ENCODE measurements at places on chromosomes 6 and 20.

GRCh38 chr6:165890404-165890735, 227.3 kb upstream of the PDE10A start:
- DNase-seq, result no peak

- no peak for DNase-seq
Observed at GRCh38 chr6:156953479-156954146, 176.4 kb downstream of the ARID1B start.

- DNase-seq, result no peak
Observed at GRCh38 chr6:90039911-90040310, 145.6 kb downstream of the GJA10 start.

GRCh38 chr20:41072190-41072863, 43.7 kb downstream of the TOP1 start:
- no peak for DNase-seq

DNA sequence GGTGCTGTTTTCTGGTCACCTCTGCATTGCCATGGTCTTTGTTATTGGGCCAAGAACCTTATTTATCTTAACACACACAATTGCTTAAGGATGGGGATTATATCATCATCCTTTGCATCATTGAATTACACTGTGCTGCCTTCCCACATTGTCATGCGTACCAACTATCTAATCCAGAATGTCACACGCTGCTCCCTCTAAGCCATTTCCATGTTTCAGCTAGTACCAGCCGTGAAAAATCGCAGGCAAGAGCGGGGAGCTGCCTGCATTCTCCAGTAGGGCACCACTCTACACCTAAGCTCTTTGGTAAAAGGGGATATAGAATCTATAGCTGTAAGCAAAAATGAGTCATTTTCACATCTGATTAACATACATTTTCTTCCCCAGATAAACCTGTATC, 277.0 kb downstream of the PRL start:
- no peak for DNase-seq

GRCh38 chr6:38179794-38180430, 360.4 kb downstream of the ZFAND3 start:
- no peak for DNase-seq

DNA sequence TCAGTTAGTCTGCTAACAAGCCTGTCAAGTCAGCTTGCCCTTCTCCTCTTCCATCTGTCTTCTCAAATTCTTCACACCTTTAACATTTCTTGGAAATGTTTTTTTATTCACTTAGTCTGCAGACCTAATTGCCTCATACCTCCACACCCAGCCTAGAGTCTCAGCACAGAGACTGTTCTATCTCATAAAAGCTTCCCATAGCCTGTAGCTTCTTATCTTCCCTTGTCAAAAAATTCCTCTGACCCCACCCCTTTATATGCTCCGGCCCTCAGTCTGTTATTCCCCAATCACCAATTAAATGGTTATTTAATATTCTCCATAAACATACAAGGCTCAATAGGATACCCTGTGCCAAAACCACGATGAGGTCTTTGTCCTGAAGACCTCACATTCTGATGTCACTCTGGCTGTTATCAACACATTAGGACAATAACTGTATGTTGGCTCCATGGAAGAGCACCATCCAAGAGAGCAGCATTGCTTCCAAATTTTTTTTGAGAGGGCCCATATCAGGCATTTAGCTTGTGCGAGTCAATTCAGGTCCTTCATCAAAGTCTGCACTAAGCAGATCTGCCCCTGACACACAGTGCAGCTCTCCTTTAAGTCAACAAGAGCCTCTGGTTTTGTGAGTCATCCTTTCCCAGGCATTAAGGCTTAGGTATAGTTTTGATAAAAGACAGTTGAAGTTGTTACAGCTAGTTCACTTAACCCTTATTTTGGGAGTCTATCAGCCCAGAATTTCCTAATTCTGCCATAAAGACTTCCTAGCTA, 83.2 kb upstream of the TBX18 start:
- no peak for DNase-seq

GRCh38 chr6:157667211-157668008, 155.6 kb upstream of the SNX9 start:
- DNase-seq, result no peak

DNA sequence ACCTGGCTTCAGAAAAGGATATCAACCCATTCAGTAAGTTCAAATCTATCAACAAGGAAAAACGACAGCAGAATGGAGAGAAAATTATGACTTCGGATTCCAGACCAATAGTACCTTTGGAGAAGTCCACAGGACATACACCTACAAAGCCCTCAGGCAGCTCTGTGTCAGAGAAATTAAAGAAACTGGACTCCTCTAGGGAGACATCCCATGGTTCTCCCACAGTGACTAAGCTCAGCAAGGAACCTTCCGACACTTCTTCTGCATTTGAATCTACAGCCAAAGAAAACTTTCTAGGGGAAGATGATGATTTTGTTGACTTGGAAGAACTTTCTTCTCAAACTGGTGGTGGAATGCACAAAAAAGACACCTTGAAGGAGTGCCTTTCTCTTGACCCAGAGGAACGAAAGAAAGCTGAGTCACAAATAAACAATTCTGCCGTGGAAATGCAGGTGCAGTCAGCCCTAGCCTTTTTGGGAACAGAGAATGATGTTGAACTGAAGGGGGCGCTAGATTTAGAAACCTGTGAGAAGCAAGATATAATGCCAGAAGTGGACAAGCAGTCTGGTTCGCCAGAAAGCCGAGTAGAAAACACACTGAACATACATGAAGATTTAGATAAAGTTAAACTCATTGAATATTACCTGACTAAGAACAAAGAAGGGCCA, 67.4 kb upstream of the HINT3 start:
- DNase-seq, result no peak

- DNase-seq, result no peak
Observed at GRCh38 chr6:87697581-87698546, 4.2 kb downstream of the AKIRIN2 start.

- no peak for DNase-seq
Observed at GRCh38 chr6:25685896-25686295, 33.9 kb downstream of the SCGN start.

GRCh38 chr20:46799781-46800408, 90.4 kb downstream of the SLC2A10 start:
- DNase-seq, result no peak

DNA sequence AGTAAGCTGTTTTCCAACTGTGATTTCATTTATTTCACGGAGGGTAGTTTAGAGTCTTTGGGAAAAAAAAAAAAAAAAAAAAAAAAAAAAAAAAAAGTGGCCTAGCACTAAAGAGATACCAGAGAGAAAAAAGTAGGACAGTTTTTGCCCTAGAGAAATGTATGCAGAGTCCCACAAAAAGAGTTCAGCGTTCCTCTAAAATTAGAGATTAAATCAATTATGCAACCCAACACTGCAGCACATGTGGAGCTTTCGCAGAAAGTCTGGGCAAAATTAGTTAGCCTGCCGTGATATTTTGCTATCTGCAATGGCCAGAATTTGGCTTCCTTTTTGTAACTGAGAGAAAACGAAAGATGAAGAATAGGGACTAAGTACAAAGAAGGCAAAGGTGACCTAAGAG, 309.8 kb downstream of the PKHD1 start:
- no peak for DNase-seq

- no peak for DNase-seq
Observed at GRCh38 chr6:63584125-63584514, 11.8 kb downstream of the LOC128125822 start.

GRCh38 chr20:8912096-8912495, 156.8 kb upstream of the PLCB4 start:
- DNase-seq, result no peak

- no peak for DNase-seq
Observed at GRCh38 chr6:87670707-87671106, 31.3 kb downstream of the AKIRIN2 start.

GRCh38 chr6:30942338-30943060, 1.7 kb downstream of the MUCL3 start:
- DNase-seq, result no peak

DNA sequence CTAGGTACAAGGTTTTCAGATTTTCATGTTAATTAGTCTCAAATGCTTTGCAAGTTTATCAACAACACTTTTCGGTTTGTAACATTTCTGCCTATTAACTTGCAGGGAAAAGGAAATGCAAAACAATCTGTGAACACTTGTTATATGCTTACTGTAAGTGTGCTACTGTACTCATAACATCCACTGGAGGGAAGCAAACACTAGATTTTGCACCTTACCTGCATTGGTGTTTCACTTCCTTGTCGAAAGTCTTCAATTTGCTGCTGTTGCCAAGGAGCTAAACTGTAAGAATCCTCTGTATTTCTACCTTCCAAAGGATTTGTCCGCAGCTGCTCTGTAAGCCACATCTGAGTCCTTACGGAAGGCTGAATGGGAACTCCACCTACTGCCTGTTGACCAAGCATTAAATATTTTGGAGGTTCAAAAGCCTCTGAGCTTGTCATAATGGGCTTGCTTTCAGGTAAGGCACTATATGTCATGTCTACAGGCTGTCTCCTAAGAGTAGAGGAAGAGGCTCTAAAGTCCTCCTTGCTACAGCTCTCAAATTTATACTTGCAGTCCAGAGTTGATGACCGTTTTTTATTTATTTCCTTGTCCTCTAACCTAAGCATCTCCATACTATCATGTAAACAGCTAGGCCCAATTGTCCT, 17.3 kb downstream of the PLN start:
- DNase-seq, result no peak

DNA sequence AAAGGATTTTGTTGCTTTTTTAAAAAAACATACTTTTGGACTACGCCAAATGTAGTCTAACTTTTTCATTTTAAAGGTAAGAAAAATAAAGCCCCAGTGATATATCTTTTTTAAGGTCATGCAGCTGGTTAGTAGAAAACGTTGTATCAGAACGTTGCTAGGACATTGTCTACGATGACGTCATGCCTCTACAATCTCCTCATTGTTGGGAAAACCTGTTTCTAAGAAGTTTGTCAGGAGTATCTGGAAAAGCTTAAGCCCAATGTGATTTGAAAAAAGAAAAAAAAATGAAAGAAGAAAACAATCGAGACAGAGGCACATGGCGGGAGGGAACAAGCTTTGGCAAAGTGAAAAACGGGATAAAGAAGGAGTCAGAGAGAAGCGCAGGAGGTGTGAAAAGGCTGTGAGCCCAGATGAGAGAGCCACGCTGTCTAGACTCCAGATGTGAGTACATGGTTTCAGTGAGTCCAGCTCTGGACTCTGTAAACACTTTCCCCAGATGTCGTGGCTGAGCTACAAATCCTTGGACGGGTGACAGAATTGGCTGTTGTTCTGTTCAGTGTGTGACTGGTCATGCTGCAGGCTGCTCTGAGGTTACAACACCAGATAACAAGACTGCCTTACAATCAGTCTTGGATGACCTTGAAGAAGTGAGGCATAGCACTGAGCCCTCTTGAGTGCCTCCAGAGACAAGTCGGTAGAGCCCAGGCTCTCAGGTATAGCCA, 656.7 kb upstream of the ID4 start:
- no peak for DNase-seq

GRCh38 chr6:624979-625378, 31.9 kb downstream of the HUS1B start:
- no peak for DNase-seq

DNA sequence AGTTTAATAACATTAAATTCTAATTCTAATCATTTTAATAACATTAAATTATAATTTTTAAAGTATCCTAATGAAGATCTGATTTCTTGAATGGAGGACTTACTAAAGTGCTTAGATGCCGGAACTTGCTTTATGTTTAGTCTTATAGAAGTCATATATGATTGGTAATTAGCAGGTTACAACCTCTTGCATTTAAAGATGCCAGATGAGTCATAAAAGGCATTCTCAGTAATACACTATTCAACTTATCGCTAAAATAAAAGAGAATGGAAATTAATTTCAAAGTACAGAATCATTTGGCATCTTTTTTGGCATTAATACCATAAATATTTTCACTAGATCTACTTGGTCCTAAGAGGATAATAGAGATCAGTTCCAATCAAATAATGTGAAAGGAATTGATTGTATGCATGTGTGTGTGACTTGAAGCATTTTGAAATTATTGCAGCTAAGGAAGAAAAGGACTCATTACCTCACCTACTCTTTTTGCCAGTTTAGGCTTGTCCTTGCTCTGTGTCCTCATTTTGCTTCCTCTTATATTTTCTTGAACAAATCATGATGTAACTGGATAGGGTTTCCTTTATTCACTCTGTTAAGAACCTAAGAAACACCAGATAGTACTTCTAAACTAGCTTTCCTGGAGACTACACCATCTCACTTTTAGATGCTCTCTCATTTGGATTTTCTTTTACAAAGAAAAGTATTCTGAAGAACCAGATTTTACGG, 2.7 kb downstream of the COL21A1 start:
- no peak for DNase-seq

DNA sequence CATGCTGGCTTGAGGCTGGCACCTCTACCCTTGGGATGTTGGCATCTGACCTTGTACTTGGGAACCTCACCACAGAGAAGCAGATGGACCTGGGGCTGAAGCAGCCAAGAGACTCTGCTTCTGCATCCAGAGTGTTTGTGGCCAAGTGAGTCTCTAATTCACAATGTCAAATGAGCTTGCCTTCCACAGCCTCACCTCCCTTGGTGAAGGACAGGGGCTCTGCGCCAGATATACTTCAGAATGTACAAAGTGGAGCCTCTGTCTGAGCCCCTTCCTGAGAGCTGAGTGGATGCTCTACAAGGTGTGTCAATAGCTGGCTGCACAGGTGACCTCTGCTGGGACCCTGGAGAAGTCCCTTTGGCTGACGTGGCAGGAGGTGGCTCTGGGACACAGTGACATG, 508.9 kb downstream of the CDH26 start:
- DNase-seq, result no peak

DNA sequence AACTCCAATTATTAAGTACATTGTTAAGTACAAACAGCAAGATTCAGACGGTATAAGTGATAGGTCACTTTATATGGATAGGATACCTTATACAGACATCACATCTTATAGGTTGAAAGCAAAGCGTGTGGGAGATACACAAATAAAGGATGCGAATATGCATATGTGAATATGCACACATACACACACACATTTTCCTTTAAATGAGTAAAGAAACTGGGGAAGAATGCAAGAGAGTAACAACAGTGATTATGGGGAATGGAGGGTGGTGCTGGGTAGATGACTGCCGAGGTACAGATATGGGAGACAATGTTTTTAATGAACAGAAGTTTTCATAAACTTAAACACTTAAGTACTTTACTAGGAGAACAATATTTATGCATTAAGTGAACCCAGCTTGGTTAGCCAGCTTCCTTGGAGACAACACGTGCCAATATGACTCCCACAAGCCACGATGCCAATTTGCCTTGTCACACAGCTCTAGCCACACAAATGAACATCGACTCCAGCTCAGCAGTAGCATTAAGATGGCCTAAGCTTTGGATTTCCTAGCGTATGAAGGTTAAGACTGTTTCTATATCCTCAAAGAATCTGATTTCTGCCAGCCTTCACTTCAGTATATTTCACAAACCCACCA, 96.6 kb downstream of the EPB41L2 start:
- no peak for DNase-seq

GRCh38 chr20:50014570-50015562, 32.1 kb downstream of the SNAI1 start:
- no peak for DNase-seq

- no peak for DNase-seq
Observed at GRCh38 chr6:19434065-19434464, 403.1 kb upstream of the ID4 start.

Data from activated CD4-positive, CD25-positive, alpha-beta regulatory T cell (primary cell).